HCT116 (cell line): ENCODE measurements at places on chromosomes 3 and 15. TPM values are rescaled to one million over a fixed set of nuclear protein-coding genes. Genes with fewer than 3 reads are reported as not detected.

- no peak for DNase-seq
These were observed 71.3 kb upstream of the HES1 start for GRCh38 chr3:194064380-194065332.

DNA sequence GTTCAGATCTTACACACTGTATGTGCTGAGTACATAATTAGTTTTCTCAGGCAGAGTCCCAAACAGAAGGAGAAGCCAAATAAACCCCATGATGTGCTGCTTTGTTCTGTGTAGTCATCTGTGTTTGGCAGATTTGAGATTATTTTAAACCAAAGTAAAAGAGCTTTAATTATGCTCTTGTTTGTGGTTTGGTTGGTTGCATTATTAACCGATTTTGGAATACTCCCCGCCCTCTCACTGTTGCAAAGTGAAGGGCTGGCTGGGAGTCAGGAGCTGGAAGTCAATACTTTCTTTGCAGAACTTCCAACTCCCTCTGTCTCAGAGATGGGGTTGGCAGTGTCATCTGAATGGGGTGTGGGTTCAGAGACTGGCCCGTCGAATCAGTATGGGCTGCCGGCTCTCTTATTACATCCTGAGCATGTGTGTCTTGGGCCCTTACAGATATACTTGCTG, 34.4 kb downstream of the SLCO3A1 start:
- no peak for DNase-seq

- no peak for DNase-seq
These were observed 282.5 kb upstream of the TTC14 start for GRCh38 chr3:180319461-180319860.

Gene GOLGA8G
- total RNA-seq = not detected

Gene GASK1A
- 1.0 TPM for total RNA-seq
